SW480 (cell line): ENCODE measurements at places on chromosomes 7 and 10.

GRCh38 chr7:85602196-85602595 lies 415.3 kb upstream of the SEMA3D start:
- DNase-seq: no peak

DNA sequence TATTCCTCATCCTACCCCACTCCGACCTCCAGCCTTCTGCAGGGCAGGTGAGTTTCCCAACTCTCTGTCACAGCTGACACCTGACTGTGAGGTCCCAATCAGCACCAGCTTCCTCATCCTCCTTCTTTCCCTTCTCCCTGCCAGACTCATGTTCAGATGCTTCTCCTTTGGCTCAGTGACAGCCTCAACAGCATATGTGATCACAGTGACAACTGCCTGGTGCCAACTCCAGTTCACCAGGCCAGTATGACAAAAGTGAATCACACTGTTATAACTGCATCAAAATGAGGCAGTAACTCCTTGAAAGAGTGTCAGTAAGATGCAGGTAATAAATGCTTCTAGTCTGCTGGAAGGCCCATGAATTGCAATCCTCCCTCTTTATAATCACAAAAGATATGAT lies 46.8 kb upstream of the NFE2L3 start:
- DNase-seq: no peak

GRCh38 chr10:59057345-59057744 lies 119.1 kb upstream of the PHYHIPL start:
- no peak for DNase-seq

- DNase-seq: no peak
These were observed 41.3 kb upstream of the CAMK1D start for GRCh38 chr10:12308057-12308456.

- no peak for DNase-seq
These were observed 5.6 kb upstream of the TASOR2 start for GRCh38 chr10:5679037-5679435.

DNA sequence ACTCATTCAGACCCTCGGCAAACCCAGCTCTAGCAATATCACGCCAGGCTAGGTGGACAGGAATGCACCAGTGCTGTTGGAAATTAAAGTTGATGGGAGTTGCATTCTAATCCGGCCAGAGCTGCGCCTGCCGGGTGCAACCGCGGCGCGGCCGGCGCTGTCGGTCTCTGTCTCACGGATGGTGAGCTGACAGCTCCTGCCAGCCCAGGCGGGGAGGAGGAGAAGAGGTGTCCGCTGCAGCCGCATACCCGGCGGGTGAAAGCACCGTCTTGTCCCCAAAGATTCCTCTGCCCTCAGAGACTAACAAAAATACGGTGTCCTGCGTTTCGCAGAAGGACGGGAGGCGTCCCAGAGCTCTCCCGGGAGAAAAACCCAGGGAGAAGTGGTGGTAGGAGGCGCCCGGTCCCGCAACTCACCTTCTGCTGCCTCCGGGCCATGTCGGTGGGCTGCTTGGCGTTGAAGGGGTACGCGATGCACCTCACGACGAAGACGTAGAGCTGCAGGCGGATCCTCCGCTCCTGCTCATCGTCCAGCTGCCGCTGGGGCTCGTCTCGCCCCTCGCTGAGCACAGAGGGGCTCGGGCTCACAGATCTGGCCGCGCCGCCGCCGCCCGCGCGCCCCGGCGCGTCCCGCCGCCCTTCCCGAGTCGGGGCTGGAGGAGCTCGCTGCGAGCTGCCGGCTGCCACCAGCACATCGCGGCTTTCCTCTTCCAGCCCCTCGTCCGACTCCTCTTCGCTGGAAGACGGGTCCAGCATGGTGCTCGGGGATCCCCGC lies 490 bp downstream of the CADPS2 start:
- DNase-seq: peak; percentile 62
